ENCODE measurements at places on chromosomes 5 and 9.

- no peak for DNase-seq
These were observed 157.5 kb upstream of the SHB start for GRCh38 chr9:38226491-38226951.

- no peak for DNase-seq
These were observed 161.3 kb downstream of the OLFM1 start for GRCh38 chr9:135248721-135249120.

DNA sequence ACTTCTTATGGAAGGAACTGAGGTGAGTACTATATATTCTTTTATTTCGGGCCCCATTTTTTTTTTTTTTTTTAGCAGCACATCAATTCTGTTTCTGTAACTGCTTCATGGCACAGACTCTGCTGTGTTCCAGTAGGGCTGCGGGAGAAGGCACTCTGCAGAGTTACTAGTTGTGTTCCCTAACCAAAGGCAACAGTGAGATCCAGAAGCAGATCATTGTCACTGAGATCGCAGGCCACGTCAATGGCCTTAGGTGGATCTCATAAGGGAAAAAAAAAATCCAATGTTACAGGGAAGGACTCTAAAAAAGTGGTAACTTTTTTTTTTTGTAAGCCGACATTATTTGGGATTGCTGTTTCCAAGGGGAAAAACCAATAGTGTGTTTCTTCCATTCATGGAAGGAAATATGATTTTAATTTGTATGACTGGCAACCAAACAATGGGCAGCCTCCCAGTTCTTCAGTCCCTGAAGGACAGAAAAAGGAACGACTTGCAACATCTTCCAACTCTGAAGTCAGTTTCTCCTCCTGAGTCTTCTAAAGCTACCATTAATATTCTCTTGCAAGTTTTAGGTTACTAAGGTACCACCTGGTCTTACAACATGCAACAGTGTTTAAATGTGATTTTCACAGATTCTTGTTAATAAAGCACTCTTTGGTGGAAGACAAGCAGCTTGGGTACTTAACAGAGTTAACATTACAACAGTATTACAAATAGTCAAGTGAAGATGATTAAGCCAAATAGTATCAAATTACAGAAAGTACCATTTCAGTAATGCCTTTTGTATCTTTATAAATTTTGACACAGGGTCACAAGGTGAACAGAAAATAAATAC is 52.8 kb downstream of the HABP4 start:
- no peak for DNase-seq

DNA sequence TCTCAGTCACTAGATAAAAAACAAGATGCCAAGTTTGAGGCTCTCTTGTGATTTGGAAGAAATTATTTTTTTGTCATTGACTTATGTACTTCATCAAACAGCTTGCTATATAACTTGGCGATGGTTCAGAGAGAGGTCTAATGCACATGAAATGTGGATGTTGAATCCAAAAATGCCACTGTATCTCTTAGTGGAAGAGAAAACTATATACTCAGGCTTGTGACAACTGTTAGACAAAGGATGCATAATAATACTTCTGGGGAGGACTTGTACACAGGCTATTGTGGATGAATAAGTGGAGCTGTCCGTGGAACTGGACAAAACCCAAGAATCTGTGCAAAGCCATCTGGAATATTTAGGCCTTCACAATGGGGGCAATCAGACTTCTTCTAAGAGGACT is 162.9 kb upstream of the NMUR2 start:
- no peak for DNase-seq

- no peak for DNase-seq
These were observed 160.9 kb downstream of the HSD17B3 start for GRCh38 chr9:96141128-96141474.

DNA sequence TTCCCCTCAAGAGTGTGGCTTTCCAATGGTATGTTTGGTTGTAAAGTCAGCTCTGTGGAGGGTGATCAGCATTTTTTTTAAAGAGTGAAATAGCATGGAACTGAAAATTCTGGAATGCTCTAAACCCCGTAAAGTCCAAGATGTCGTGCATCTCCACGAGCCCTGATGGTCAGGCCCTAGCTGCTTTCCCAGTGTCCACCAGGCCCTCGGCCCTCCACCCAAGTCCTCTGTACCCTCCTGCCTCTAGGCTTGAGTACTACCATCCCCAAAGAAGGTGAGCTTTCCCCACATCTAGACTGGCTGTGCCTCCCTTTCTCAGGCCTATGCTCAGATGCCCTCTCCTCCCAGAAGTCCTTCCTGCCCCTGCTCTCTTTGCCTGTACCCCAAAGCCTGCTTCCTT is 280.3 kb downstream of the GADD45G start:
- no peak for DNase-seq

- DNase-seq: no peak
These were observed 101.2 kb upstream of the PANK3 start for GRCh38 chr5:168680395-168680794.

DNA sequence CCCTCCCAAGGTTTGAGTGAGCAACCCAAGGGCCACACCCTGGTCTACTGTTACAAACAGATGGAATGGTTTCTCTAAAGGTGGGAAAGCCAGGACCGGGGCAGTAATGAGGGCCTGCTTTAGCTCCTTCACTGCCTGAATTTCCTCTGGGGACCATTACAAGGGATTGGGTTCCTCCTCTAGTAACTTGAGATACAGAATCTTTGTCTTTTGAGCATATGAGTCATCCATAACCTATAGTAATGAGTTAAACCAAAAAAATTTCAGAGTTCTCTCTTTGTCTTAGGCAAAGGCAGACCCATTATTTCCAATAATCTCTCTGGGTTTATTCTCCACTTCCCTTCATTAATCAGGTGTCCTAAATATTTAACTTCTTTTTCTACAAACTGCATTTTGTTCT is 618.8 kb downstream of the HINT1 start:
- no peak for DNase-seq

GRCh38 chr5:91182763-91183162 is 200.4 kb downstream of the ARRDC3 start:
- DNase-seq: no peak

GRCh38 chr5:107826311-107827000 is 155.7 kb upstream of the EFNA5 start:
- no peak for DNase-seq

DNA sequence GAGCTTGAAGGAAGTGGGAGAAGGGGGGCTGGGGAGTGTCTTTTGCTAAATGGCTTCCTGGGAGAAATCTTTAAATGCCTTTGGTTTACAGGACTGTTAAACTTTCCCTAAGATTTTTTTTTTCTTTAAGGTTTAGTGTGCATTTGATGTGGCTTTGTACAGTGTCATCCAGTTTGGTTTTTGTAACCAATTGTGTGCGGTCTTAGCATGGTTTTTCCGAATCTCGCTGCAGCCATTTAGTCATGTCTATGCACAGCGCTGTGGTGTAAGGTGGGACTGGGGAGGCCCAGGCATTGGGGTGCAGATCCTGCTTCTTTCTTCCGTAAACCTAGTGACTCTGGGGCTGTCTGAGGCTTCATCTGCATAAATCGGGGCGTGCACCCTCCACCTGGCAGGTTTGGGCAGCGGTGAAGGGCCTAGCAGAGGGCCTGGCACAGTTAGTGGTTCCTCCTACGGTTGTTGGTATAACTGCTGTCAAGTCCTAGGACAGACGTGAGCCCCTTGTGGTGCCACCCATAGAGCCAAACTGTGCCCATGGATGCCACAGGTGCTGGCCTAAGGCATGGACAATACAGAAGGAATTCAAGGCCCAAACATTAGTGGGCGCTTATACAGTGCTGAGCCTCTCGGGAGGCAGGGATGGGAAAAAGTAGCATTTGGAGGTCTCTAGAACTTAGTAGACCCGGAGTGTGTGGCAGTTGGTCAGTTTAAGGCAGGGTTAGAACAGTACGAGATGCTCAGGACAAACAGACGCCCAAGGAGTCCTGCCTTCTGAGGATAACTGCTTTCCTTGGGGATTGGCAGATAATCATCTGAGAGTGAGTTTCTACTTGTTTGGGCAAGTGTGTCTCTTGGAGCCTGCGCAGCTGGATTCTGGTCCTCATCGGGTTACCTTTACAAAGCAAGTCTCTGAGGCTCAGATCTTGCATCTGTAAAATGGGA is 1.5 kb downstream of the PRRC2B start:
- DNase-seq: peak; percentile 76

GRCh38 chr9:13427587-13427986 is 148.1 kb upstream of the MPDZ start:
- DNase-seq: no peak

DNA sequence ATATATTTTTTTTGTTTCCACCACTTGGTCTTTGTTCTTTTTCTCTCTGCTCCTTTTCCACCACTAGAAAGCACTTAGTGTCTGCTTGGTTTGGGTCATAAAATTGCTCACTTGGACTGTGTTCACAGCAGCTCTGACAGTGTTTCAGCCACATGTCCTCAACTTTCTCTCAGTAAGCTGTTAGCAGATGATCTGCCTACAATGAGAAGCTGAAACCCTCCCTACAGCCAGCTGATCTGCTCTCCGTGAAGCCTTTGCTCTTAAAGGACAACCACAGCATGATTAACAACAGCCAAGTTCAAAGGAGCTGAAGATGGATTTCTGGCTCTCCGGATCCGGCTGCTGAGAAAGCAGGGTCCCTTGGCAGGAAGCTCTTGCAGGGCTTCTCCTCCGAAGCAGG is 31.6 kb downstream of the PRLR start:
- DNase-seq: no peak

GRCh38 chr9:132250324-132251262 is 88.7 kb downstream of the NTNG2 start:
- DNase-seq: no peak

DNA sequence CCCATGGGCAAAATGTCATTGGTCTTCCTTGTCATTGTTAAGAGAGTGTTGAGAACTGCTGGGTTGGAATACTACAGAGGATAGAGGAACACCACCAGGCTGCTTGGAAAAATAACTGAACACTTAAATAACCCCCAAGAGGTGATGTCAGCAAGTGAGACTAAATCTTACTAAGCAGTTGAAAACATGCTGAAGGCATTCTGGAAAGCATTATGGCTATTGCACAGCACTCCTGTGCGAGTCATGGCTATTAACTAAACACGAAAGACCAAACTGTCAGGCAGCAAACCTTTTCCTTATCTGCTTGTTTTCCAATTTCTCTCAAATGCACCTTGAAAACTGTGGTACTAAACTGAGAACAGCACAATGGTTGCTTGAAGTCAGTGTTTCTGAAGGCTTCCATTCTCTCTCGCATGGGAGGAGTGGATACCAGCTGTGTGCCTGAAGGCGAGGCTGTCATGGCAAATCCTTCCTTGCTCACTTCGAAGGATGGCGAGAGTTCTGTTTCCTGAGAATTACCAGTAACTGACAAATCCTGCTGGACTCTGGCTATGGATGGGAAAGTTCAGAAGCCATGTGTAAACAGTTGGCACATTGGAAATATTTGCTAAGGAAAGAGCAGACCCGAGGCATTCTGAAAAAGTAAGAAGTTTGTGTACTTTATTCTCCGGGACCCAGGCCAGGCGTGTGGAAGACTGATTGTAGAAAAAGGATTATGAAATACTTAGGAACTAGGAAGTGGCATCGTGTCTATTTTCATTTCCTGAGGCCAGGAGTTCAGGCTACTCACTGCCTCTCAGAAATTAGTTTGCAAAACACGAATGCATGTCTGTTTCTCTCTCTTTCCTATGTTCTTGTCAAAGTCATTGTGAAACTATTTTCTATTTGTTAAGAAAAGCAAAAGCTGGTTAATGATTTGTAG is 182.1 kb downstream of the DMRT2 start:
- no peak for DNase-seq

- no peak for DNase-seq
These were observed 189.9 kb downstream of the FBXL7 start for GRCh38 chr5:15689836-15690235.

GRCh38 chr5:69368458-69369339 is 621 bp downstream of the AK6 start:
- peak; percentile 34 for DNase-seq

GRCh38 chr5:179345183-179345432 is 153 bp downstream of the ADAMTS2 start:
- no peak for DNase-seq

DNA sequence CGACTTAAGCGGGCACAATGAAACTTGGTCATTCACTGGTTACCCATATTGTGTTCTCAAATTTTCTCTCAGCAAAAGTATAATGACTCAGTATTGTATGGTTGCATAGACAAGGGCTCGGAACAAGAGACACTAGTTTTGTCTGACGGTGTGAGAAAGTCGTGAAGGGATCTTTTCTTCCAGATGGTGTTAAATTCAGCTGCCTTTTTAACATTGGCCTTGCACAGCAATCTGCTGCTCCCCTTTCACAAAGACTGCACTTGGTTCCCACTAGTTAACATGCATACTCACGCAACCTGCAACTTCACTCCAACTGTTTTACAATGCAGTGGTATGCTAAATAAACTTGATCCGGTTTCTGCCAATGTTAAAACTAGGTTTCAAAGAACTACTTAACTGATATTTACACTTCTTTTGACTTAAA is 219.2 kb downstream of the MEF2C start:
- DNase-seq: no peak

DNA sequence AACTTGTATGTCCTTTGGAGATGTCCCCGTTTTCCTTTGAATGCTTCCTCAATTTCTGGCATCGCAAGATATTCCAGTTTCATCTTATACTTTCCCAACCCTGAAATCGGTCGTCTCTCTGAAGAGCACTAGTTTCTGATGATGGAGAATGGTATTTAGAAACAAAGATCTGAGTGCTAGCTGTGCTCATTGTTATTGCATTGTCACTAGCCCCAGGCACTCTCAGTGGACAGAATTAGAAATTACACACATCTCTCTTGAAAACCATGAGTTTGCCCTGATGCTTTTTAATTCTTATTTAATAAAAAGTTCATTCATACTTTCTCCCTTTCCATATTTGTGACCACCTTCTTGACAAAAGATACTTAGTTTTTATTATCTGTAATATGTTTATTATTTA is 67.7 kb downstream of the C9orf152 start:
- no peak for DNase-seq

- DNase-seq: no peak
These were observed 1032.5 kb downstream of the DTWD2 start for GRCh38 chr5:117955831-117956230.

GRCh38 chr5:30405821-30406220 is 787.7 kb upstream of the CDH6 start:
- DNase-seq: no peak

- DNase-seq: no peak
These were observed 6.0 kb downstream of the KIF2A start for GRCh38 chr5:62312036-62312435.

GRCh38 chr9:121364077-121364476 is 6.0 kb downstream of the STOM start:
- DNase-seq: no peak

- DNase-seq: no peak
These were observed 433.7 kb upstream of the ACO1 start for GRCh38 chr9:31950756-31951155.

DNA sequence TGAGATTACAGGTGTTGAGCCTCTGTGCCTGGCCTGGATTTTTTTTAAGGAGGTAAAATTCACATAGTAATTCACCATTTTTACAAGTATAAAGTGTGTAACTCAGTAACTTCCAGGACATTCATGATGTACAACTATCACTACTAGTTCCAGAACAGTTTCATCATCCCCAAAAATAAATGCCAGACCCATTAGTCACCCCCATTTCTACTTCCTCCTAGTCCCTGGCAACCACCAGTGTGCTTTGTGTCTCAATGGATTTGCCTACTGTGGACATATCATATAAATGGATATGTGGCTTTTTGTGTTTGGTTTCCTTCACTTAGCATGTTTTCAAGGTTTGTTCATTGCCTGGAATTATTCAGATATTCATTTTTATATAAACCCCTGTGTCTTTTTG is 72.5 kb upstream of the PANK3 start:
- DNase-seq: no peak
